CD4-positive, alpha-beta T cell treated with Interleukin-1 beta for 1 hour (primary cell): ENCODE measurements at places on chromosomes 16 and 17.

DNA sequence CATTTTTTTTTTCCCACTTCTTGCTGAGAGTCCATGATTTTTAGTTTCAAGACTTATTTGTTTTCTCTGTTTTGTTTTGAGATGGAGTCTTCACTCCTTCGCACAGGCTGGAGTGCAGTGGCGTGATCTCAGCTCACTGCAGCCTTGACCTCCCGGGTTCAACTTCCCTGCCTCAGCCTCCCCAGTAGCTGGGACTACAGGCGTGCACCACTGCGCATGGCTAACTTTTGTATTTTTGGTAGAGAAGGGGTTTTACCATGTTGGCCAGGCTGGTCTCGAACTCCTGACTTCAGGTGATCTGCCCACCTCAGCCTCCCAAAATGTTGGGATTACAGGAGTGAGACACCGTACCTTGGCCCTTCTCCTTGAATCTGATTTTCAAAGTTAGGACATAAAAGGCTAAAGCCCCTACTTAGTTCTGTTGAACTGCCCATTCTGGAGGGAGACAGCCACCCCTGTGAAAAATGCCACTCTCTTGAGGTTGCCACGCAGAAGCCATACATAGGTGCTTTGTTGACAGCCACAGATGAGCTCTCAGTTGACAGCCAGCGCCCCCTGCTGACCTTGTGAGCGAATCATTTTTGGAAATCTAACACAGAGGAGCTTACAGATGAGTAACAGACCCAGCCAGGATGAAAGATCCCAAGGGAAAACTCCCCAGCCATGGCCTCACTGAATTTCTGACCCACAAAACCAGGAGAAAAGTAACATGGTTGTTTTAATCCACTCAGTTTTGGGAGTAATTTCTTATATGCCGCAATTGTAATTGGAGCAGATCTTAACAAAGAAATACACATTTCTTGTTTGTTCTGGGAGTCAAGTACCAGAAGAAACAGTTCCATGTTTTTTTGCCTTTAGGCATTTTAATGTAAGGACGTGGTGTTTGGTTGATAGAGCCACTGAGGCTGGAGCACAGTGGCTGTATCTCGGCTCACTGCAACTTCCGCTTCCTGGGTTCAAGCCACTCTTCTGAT, 38.8 kb downstream of the PKD1L3 start:
- peak; percentile 79 for DNase-seq

DNA sequence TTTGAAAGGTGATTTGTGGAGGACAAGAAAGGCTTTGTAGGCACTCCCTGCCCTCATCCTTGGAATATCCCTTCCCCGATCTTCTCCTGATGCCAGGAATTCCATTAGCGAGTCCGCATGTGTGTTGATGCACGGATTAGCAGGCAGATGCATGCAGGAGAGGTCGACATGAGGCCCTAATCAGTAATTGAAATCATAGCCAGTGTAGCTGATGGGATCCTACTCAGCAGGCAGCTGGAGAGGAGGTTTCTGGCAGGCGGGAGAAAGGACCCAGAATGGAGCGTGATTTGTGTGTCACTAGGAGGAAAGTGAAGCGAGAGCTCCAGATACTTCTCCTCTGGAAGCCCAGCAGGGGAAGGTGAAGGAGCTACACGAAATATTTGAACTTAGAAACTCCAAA, 196.3 kb upstream of the CDH11 start:
- no peak for DNase-seq

DNA sequence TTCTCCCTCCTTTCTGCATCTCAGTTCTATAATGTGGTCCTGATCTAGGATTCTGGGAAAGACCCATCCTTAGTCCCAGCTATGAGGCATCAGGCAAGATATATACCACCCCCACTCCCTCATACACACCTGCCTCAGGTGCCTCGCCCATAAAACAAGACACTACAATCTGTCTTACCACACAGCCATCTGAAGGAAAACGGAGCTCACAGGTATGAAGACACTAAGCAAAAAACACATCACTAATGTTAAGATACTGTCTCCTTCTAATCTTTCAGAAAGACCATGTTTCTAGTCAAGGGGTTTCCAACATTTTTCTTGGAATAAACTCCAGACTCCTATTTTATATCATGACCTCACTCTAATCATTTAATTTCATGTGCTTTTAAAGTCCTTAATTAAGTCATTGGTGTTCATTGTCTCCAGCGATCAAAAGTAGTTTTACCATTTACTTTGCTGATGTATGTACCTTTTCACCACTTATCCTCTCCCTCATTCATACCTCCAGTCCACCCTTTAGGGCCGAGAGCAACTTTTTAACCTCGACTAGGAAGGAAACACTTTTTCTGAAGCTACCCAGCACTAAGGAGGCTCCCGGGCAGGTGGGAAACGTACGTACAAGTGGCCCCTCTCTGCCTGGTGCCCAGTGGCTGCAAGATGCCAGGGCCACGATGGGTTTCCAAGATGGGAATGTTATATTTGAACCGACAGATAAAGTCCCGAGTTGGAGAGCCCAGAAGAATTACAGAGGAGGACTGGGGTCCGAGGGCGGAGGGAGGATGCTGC, 979 bp downstream of the MAP3K14 start:
- no peak for DNase-seq

GRCh38 chr17:77886387-77886728, 72.1 kb upstream of the TNRC6C start:
- DNase-seq = no peak

DNA sequence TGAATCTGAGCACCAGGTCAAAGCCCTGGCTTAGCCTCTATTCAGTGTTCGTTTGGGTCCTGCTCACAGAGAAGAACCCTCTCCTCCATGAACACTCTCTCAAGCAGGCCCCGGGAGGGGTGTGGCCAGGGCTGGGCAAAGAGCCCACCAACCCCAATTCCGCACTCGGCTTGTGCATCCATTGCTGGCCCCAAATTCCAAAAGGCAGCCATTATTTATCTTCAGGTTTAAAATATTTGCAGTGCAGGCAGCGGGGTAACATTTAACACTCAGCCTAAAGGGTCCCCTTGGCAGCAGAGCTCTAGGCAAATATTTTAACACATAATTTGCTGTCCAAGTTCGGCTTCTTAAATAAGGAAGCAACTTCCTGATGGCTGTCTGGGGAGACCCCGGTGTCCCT, 115.7 kb downstream of the ZNF423 start:
- no peak for DNase-seq

- no peak for DNase-seq
These were observed 3.6 kb upstream of the HS3ST3B1 start for GRCh38 chr17:14297161-14297851.

GRCh38 chr17:80585890-80586845, 41.5 kb downstream of the RPTOR start:
- DNase-seq = no peak

GRCh38 chr17:72970246-72970645, 122.2 kb downstream of the SLC39A11 start:
- DNase-seq = no peak

DNA sequence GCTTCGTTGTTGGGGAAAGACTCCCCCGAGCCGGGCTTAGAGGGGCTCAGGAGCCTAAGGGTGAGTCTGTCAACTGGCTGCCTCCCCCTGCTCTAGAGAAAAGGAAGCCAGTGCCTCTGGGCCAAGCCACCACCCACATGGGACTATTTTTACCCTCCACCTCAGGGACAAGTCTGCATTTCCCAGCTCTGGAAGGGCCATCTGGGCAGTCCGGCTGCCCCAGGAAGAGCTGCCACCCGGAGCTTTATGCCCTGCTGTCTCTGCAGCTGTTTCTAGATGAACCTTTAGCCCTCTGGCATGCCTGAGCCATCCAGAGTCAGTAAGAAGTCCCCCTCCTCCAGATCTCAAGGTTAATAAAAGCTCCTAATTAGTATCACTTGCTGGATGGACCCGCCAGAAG, 5.3 kb upstream of the RPRML start:
- no peak for DNase-seq

GRCh38 chr16:52068447-52069074, 478.4 kb downstream of the TOX3 start:
- no peak for DNase-seq
